K562 (cell line): ENCODE measurements at places on chromosomes 12 and 14. TPM values are rescaled to one million over a fixed set of nuclear protein-coding genes. Genes with fewer than 3 reads are reported as not detected.

HOXC5 gene
- 0.31 and 0.40 TPM in 2 replicates for total RNA-seq

KRT3 gene
- not detected in 2 replicates for total RNA-seq

ADGRD1 gene
- 11.7 and 12.8 TPM in 2 replicates for total RNA-seq

PFDN5 gene
- total RNA-seq, result 361 and 366 TPM in 2 replicates

TAS2R42 gene
- not detected in 2 replicates for total RNA-seq

ERBB3 gene
- total RNA-seq, result 5.1 and 5.5 TPM in 2 replicates

KLRB1 gene
- not detected in 2 replicates for total RNA-seq

RHOJ gene
- total RNA-seq, result not detected in 2 replicates

KDM5A gene
- total RNA-seq, result 30.5 and 35.1 TPM in 2 replicates

CFL2 gene
- total RNA-seq, result 6.5 TPM in 2 replicates

ING4 gene
- 13.0 and 14.0 TPM in 2 replicates for total RNA-seq
